ENCODE measurements at places on chromosomes 2 and 18.

DNA sequence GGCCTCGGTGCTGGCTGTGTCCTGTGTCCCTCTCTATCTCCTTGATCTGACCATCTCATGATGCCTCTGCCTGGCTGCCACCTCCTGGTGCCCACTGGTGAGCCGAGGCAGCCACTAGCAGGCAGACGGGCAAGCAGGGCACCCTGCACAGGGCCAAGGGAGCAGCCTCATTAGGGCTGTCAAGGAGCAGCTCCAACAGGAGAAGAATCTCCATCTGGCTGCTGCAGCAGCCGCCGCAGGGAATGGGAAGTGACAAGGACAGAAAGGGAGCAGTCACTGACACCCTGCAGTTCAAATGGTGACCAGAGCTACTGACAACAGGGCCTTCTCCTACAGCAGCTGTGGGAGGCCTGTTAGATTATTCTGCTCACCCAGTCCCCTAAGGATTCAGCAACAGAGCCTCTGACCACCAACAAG is 32.6 kb downstream of the ALPK2 start:
- no peak for DNase-seq

GRCh38 chr2:33256162-33256755 is 220.2 kb upstream of the RASGRP3 start:
- DNase-seq = no peak

DNA sequence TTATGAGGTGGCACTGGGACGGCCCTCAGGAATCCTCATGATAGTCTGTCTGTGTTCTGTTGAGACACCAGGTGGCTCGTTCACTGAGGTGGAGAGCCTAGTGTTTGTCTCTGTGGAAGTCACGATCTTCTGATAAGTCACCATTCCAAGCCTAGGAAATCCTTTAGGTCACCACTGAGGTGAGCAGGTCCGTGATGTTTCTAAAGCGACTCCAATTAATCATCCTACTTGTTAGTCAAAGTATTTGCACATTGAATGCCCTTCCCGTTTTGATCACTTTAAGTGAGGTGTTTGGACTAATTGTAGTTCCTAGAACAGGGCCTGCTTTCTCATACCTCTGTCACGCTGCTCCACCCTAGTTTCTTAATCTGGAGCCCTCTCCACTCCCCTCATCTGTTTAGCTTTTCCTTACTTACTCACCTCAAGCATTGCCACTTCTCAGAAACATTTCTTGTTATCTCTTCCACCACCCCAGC is 28.0 kb upstream of the DSG3 start:
- DNase-seq = no peak

GRCh38 chr2:3222636-3223035 is 155.0 kb downstream of the EIPR1 start:
- no peak for DNase-seq

DNA sequence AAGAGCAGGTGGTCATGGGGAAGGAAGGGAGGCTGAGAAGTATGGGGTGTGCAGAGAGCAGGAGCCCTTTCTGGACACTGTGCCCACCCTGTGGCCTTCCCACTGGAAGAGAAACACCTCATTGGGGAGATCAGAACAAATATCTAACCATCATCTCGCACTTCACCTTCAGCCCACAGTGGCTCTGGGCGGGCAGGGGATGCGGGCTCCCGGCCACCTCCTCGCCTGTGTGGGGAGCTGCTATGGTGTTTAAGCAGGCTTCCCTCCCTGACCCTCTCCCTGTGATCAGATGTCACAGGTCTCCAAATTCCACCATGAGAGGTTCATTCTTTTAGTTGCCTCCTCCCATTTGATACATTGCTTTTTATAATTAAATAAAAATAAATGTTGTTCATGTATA is 5.0 kb downstream of the FBLN7 start:
- DNase-seq = no peak

- DNase-seq = no peak
These were observed 150.5 kb upstream of the NCKAP5 start for GRCh38 chr2:133718688-133719201.

GRCh38 chr2:55418512-55419232 is 984 bp downstream of the CCDC88A start:
- DNase-seq = no peak

- DNase-seq = no peak
These were observed 53.6 kb upstream of the RFX8 start for GRCh38 chr2:101528501-101528900.

DNA sequence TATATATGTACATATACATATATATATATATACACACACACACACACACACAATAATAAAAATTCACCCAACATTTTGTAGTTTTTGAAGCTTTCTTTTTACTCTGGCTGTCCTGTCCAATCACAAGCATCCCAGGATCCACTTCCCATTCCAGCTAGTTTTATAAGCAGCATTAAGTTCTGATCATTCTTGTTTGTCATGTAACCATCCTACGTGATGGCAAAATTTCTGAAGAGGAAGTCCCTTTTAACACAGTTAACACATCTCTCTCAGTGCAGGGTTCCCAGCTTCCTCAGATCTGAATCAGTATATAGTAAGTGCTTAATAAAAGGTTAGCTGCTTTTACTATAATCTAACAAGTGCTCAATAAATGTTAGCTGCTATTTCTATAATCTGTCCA is 26.4 kb downstream of the MYOM1 start:
- no peak for DNase-seq

GRCh38 chr18:3179430-3180089 is 40.2 kb downstream of the MYOM1 start:
- no peak for DNase-seq

DNA sequence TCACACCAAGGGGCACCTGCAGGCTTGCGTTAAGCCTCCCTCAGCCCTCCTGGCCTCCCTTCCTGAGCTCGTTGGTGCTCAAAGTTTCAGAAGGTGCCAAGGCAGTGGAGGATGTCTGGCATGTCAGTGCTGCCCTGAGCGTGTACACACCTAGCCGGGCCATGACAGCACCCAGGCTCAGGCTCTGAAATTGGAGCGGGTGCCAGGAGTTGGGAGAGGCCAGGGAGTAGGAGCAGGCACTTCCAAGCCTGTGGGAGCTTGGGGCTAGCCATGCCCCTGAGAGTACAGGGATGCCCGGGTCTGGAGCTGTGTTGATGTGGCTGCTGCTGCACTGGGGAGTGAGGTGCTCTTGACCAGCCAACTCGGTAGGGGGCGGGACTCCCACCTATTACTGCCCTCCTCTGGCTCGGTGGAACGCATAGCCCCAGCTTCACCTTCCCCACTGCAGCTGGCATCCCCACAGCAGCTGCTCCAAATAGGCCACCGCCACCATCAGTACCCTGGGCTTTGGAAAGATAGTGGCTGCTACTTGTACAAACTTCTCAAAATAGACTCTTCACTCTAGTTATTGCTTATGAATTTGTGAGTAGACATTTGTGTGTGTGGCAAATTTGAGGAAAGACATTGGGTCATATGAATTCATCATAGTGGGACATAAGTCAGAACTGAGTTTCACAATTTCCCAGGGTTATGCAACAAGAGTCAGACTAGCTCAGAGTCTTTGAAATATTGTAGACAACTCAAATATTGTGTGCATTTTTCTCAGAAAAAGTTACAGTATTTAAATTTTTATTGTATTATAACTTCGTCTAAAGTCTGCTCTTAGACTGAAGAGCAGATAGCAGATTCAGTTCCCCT is 6.8 kb upstream of the PCARE start:
- DNase-seq = no peak

GRCh38 chr18:23194155-23194996 is 59.1 kb downstream of the CABLES1 start:
- no peak for DNase-seq

DNA sequence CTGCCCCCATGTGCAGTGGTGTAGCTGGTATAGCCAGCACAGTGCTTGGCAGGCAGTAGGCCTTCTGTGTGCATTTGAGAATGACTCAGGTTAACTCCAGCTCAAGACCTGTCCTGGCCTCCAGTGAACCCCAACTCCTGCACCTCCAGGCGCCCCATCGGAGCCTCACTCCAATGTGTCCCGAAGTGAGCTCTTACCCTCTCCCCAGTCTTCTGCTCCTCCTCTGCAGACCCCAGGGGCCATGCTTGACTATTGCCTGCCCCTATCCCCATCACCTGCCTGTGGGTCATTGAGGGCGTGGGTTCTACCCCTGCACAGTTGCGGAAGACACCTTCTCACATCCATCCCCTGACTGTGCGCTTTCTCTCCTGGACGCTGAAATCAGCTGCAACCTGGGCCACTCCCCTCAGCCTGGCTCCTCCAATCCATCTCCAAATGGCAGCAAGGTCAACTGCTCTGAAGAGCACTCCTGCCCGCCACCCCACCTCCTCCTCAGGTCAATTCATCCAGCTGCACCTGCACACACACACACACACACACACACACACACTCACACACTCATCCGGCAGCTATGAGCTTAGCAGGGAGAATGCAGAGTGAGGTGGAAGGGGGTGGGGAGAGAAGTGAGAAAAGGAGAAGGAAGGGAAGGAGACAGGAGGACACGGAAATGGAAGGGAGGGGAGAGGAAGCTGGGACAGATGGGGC is 130.3 kb upstream of the GLI2 start:
- DNase-seq = no peak

DNA sequence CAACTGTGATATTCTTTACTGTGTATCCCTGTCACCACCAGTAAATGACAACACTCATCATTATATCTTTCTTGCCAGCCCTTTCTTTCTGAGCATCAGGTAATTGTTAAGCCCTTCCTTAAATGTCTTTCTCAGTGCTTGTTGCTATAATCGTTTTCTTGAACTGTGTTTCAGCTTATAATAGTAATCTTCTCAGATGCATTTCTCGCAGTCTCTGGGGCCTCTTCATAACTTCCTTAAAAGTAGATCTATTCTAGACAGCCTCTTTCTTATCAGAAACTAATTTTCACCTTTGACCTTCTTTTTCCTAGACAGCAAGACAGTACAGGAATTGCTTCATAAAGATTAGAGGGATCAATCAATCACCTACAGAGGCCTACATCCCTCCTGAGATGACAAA is 648.1 kb downstream of the CPS1 start:
- DNase-seq = no peak

GRCh38 chr2:236180831-236181453 is 12.8 kb upstream of the GBX2 start:
- DNase-seq = no peak

GRCh38 chr18:48680339-48681250 is 141.8 kb downstream of the CTIF start:
- DNase-seq = no peak

DNA sequence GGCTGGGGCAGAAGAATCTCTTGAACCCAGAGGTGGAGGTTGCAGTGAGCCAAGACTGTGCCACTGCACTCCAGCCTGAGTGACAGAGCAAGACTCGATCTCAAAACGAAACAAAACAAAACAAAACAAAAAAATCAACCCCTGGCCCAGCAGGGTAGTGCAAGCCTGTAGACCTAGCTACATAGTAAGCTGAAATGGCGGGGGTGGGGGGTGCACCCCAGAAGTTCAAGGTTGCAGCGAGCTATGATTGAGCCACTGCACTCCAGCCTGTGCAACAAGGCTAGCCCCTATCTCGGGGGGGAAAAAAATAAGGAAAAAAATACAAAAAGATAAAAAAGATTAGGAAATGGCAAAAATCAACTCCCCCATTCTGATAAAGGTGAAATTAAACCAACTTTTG is 6.4 kb downstream of the ATL2 start:
- DNase-seq = no peak

DNA sequence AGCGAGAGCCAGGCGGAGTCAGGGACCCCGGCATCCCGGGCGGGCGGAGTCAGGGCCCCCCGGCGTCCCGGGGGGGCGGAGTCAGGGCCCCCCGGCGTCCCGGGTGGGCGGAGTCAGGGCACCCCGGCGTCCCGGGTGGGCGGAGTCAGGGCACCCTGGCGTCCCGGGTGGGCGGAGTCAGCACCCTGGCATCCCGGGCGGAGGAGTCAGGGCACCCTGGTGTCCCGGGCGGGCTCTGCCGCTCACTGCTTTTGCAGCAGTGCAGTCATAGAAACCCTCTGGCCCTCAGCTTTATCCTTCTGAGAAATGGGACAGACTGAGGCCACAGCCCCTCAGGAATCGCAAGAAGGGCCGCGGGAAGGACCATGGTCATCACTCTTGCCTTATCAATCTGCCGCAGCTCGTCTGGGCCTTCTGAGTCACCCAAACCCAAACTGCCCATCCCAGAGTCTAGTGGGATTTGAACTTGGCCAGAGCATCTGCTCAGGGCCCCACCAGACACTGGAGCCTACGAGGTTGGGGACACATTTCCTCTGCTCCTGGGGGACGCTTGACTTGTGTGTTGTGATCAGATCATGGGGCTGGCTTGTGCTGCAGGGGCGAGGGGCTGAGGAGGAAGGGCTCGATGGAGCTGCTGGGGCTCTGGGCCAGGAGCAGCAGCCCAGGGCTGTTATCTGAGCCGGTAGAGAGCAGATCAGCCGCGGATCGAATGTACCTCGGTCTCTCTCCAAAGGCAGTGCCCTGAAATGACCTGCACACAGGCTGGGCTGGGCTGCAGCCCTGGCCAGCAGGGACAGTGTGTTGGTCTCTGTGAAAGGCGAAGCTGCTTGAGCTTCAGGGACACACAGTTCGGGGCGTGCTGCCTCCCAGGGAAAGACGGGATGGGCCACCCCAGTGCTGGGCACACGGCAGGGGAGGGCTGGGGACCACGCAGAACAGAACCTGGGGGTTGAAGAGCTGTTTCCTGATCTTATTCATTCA is 290.1 kb upstream of the HDAC4 start:
- no peak for DNase-seq

DNA sequence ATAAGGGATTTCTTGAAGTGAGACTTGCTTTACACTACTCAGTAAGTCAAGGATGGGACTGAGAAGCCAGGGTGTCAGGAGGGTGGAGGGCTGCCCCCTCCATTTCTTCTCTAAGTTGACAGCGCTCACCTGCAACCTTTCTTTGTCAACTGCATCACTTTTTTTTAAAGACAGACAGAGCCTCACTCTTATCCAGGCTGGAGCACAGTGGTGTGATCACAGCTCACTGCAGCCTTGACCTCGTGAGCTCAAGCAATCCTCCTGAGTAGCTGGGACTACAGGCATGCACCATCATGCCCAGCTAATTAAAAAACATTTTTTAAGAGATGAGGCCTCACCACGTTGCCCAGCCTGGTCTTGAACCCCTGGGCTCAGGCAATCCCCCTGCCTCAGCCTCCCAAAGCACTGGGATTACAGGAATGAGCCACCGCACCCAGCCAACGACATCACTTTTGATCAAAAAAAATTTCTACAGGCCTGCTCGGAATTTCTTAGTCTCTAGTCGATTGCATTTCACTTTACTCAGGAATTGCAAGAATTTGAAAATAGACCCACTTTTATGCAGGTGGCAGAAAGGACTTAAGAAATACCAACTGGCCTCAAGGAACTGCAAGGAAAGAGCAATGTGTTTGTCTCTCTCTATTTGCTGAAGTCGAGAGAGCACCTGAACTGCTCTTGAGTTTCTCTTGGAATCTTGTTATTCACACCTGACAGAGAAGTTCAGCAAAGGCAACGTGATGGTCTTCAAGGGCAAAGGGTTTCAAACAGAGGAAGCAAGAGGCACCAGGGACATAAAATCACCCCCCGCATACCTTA is 101.4 kb downstream of the MYOM1 start:
- DNase-seq = no peak

GRCh38 chr2:231988179-231988866 is 26.8 kb downstream of the DIS3L2 start:
- DNase-seq = no peak

GRCh38 chr2:16394072-16394985 is 271.3 kb downstream of the CYRIA start:
- DNase-seq = no peak

GRCh38 chr2:148920559-148920958 is 45.5 kb downstream of the KIF5C start:
- no peak for DNase-seq

GRCh38 chr2:24919506-24920097 is 435 bp downstream of the ADCY3 start:
- DNase-seq = no peak

- DNase-seq = no peak
These were observed 91.4 kb upstream of the ASAP2 start for GRCh38 chr2:9115229-9115628.

Measured in cortex of kidney (tissue), 1 donor.